HCEC 1CT (cell line): ENCODE measurements at places on chromosomes 5 and 9.
A peak's percentile ranks its signal among the peaks of the same experiment; 100 is the strongest.

- DNase-seq, result no peak
Measured at GRCh38 chr5:140340605-140341121, 5.7 kb downstream of the HBEGF start.

DNA sequence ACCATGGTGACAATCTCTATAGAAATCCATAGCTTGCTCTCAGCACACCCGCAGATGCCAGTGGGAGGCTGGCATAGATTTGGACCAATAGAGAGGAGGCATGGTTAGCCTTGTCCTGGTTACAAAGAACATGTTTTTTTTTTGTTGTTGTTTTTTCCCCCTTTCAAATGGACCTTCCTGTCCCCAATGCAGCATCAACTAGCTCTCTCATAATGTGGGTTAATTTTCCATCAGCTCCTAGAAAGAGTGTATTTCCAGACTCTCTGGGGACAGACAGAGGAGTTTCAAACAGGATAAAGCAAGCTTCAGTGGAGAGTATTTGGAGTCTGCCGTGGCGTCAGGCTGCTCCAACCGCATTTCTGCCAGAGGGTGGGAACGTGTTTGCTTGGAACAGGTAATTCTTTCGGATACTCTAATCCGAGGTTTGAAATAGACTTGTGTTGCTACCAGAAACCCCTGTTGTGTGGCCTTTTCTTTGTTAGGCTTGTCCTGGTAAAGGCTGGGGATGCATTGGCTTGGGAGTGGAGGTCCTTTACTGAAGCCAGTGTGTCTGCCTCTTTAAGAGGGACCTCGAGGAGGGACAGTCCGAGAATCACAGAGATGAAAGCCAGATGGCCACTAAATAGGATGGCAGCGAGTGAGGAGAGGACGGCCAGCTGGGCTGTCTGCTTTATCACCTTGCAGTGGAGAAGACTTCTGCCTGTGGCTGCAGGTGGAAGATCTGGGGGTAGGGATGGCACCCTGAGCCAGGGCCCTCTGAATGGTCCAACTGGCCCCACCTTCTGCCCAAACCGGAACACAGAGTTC is 130.5 kb upstream of the CPEB4 start:
- no peak for DNase-seq

GRCh38 chr9:89304020-89304833 is 6.8 kb upstream of the CKS2 start:
- DNase-seq, result no peak

DNA sequence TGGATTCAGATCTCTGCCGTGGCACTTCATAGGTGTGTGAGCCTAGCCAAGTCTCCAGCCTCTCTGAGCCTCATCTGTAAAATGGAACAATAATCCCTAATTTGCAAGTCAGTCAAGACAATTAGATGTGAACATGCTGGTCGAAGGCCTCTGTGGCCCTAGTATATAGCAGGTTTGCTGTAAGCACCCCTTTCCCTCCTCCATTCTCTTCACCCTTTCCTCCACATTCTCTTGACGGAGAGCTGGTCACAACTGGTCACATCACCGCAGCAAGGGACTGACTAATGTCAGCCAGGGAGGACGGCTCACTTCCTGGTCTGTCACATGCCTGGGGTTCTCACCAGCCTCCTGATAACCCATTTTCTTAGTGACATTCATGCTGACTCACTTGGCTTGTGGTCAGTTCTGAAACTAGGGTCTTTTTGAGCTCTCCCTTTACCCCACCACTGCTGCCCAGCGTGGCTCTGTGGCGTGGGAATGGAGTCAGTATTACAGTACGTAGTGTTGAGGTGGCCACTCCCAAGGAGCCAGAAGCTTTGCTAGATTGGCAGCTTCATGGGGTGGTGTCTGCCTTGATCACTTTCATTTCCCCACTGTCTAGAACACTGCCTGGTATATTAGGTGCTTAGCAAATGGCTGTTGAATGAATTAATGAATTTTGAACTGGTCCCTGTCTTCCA is 47.8 kb downstream of the ERGIC1 start:
- DNase-seq, result peak; percentile 47

DNA sequence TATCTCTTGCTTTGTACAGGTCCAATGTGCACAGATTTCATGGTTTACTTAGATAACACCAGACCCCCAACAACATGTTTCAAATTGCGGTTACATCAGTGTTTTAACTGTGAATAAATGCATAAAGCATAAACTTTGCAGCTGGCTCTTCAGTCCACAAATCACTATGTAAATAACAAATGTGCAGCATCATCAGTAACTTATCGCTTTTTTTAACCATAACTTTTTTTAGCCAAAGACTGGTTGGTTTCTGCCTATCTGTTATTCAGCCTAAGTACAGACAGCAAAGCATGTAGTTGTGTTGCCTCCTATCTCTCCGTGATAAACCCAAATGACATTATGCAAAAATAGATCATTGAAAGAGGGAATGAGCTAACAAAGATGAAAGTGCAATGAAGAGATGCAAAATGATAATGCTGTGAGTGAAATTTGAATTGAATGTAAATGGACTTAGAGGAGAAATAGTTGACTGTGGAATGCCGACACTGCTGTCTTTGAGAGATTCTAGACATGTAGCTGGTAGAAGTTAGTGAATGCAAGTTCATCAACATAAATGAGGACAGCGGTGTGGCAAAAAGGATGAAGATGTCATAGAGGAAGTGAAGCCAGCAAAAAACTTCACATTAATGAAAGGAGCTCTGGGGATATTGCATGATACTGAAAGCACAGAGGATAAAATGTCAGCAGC is 108.8 kb downstream of the PDE8B start:
- DNase-seq, result no peak

DNA sequence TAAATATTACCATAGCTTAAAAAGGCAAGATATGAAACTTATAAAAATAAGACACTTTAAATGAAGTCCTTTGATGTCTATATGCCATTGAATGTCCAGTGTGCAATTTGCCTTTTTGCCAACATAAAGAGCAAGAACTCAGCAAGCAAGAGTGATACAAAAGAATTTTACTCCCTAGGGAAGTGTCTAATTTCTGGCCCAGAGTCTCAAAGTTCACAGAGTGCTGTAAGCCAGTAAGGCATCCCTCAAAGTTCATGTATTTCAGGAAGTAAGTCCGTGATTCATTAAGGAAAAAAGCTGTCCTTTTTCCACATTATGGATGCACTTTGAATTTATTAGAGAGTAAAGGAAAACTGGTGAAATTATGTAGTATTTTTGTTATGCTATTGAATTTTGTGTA is 185.2 kb downstream of the CCDC171 start:
- DNase-seq, result peak; percentile 25

- DNase-seq, result peak; percentile 66
Measured at GRCh38 chr5:33261305-33261704, 179.5 kb upstream of the TARS1 start.

DNA sequence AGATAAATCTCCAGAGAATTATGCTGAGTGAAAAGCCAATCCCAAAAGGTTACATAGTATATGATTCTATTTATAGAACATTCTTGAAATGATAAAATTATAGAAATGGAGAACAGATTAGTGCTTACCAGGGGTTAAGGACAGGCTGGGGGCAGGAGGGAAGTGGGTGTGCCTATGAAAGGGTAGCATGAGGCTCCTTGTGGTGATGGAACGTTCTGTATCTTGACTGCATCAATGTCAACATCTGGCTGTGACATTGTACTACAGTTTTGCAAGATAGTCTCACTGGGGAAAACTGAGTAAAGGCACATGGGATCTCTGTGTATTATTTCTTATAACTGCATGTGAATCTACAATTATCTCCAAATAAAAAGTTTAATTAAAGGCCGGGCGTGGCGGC is 22.3 kb downstream of the ORM2 start:
- DNase-seq, result no peak

DNA sequence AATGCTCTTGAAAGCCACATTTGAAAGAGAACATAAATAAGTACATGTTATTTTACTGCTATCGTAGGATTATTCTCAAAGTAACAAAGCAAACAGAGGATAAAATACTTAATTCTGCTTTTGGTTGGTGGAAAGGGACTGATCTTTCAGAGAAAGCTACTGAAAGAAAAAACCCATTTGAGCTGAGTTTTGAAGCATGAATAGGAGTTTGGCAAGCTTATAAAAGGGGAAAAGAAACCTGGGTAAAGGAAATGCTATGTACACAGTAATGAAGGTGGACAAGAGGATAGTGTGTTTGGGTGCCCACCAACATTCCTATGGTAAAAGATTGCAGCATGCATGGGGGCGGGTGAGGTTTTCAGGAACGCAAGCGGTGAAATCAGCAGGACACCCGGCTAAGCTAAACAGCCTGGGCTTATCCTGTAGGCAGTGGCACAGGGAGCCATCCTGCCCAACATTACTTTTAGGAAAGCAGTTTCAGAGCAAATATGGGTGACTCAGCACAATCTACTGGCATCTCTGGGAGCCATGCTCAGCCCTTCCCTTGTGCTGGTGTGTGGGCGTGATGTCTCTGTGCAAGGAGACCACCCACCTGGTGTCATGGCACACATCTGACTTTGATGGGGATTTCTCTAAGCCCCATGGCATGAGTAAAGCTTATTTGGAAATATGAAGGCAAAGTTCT is 673.9 kb upstream of the KLF4 start:
- peak; percentile 26 for DNase-seq

DNA sequence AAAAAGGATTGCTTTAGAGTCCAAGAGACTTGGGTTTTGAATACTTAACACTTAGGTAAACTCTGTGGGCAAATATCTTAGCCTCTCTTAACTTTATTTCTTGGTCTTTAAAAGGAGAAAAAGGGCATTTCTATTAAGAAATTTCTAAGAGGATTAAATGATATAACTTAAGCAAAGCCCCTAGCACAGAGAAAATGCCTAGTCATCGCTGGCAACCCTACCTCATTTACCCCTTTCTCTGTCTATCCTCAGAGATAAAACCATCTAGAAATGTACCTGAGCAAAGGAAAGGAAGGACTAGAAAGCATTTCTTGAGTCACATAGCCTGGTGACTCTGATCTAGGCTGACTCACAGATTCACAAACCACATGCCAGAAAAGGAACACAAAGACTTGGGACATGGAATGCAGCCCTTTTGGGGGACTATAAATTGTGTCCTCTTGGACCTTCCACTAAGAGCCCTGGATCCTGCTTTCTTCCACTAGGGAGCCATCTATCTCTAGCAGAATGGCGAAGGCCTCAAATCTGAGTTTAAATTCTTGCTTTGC is 120.6 kb downstream of the FOXD1 start:
- peak; percentile 40 for DNase-seq

DNA sequence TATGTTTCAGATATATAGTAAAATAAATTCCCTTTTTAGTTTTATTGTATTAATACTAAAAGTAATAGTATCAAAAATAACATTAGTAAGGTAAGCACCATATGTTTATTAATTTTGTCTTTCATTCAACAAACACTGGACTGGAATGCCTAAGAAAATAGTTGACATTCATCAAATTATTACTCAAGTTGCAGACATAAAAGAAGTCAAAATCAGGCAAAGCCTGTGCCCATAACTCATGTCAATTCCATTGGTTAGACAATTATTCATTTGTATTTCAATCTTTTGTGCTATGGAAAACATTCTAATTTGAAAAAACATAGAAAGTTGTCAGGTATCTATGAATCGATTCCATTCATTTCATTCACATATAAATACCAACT is 158.9 kb downstream of the CEMIP2 start:
- DNase-seq, result no peak

GRCh38 chr5:128412145-128412930 is 125.7 kb downstream of the FBN2 start:
- no peak for DNase-seq

- DNase-seq, result no peak
Measured at GRCh38 chr9:6506571-6506970, 93.6 kb downstream of the UHRF2 start.

GRCh38 chr9:72012646-72013045 is 47.8 kb downstream of the C9orf57 start:
- no peak for DNase-seq

GRCh38 chr9:122159925-122160246 is 178 bp downstream of the MORN5 start:
- DNase-seq, result no peak

DNA sequence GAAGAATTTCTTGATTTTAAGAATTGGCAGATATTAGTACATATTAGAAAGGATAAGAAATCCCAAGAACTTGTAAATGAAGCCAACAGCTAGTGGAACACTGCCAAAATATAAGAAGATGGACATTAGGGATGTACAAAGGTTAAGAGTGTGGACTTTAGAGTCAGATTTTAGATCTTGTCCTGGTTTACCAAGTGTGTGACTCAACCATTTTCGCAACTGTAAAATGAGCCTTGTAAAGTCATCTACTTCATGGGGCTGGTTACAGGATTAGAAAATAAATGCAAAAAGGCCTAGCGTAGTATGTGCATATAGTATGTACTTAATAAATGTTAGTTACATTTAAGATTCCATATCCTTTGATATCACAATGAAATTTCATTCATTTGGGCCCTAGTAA is 260.0 kb downstream of the RAB3C start:
- peak; percentile 17 for DNase-seq

GRCh38 chr5:23840083-23840482 is 332.7 kb downstream of the PRDM9 start:
- no peak for DNase-seq

DNA sequence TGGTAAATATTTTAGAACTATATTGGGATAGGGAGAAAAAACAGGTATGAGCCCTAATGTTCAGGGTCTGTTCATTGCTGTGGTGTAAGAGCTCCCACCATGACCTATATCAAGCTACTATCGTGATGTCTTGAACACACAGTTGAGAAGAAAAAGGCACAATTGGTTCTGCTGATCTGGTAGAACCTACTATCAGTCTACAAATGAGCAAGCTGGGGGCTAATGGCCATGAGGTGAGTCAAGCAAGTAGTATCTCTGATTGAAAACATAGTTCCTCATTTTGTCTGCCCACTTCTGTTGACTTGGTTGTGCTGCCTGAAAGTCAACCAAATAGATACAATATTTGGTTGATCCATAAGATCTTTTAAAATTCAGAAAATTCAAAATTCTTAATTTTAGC is 1026.3 kb downstream of the CDH12 start:
- no peak for DNase-seq

- peak; percentile 40 for DNase-seq
Measured at GRCh38 chr9:110179734-110180133, 28.2 kb downstream of the C9orf152 start.

DNA sequence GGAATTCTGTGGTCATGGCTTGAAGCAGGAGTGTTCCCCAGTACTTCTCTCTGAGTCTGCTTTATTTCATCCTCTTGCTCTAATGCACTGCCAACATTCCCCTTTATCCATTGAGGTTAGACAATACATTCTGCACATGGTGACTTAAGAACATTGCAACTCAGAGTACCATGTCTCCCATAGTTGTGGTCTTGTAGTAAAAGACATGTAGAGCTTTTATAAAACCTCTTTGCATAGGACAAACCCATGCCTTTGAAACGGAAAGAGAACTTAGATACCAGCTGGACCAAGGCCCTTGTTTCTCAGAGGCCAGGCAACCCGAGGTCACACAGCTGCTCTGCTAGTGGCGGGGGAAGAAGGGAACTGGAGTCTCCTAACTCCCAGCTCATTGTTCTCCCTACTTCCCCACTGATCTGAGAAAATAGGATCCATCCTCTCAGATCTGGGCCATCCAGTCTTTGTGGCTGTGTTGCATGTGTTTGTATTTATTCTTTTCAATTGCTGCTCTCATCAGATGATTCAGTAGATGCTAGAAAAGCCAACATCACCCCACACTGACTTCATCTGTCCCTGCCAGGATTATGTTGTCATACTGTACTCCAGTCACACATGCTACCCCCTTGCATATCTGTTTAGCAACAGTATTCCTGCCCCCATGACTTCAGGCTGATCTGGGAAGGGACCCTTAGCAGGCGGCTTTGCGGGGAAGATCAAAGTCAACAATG is 236.9 kb downstream of the SAXO1 start:
- DNase-seq, result no peak
